ENCODE measurements at places on chromosomes 7 and 10.

- no peak for DNase-seq
These were observed 243.8 kb downstream of the GLI3 start for GRCh38 chr7:41992881-41993867.

GRCh38 chr7:36283711-36284130 lies 105.9 kb upstream of the ANLN start:
- DNase-seq, result peak; percentile 28

DNA sequence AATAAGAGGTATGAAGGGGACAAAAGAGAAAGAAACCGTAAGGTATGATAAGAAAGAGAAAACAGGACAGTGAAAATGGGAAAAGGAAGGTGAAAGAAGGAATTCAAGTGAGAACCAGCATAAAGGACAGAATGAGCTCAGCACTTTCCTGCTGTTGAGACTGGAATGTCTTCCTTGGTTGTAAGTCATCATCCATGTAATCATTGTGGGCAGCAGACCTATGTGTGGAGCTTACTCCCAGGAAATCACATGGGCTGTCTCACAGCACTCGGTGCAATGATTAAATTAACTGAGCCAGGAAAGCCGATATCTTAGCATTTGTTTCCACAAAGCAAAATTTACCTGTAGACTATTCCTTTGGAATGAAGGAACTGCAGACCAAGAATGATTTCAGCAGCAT lies 118.1 kb downstream of the PRKCQ start:
- DNase-seq, result no peak

DNA sequence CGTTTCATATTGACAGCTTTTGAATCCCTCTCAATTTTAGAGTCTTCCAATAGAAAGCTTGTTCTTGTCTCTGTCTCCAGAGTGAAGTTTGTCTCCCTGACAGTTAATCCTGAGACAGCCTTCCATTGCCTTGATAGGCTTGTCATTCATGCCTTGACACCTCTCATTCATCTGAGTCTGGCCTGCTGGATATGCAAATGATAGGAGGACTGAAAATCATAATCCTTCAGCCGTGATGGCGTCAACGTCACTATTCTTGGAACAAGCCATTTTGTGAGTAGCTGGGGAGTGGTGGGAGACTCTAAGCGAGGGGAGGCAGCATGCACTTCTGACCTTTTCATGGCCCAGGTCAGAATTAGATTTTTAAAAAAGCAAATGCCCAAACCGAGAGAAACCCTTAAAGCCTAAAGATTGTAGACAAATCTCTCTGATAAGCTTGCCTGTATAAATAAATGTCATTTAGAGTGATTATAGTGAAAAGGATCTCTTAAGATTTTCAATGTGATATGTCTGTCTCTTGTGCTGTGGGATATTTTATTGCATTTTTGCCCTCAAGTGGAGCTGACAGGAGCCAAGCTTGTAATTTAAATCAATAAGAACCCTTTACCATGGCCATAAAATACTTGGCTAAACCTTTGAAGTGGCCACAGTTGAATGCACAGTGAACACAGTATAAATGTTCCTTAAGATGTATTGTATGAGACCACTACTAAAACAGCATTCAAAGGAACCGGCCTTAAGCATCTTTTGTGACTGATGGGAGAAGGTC lies 148.8 kb downstream of the SNX10 start:
- DNase-seq, result no peak

- no peak for DNase-seq
These were observed 114.2 kb downstream of the TES start for GRCh38 chr7:116324582-116324981.

GRCh38 chr10:61899997-61900828 lies 1.3 kb upstream of the ARID5B start:
- DNase-seq, result peak; percentile 55

- no peak for DNase-seq
These were observed 280.2 kb upstream of the HGF start for GRCh38 chr7:82049891-82050533.

DNA sequence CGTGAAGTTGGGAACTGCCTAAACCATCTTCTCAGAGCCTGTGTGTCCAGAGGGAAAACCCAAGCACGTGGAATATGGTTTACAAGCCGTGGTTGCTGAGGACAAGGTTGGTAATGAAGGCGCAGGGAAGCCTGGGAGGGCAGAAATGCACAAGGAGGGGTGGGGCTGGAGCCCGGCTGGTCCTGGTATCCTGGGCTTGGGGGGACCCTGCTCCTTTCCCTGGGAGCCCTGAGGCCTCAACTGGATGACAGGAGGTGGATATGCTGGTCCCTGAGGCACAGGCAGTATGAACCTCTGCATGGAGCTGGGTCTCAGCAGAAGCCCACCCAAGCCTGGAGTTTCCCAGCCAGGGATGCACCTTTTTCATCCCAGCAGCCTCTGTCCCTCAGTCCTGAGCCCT lies 80.3 kb upstream of the RET start:
- no peak for DNase-seq

- no peak for DNase-seq
These were observed 595.3 kb upstream of the MGMT start for GRCh38 chr10:128871671-128872231.

GRCh38 chr10:96548589-96548988 lies 34.9 kb upstream of the TLL2 start:
- no peak for DNase-seq

DNA sequence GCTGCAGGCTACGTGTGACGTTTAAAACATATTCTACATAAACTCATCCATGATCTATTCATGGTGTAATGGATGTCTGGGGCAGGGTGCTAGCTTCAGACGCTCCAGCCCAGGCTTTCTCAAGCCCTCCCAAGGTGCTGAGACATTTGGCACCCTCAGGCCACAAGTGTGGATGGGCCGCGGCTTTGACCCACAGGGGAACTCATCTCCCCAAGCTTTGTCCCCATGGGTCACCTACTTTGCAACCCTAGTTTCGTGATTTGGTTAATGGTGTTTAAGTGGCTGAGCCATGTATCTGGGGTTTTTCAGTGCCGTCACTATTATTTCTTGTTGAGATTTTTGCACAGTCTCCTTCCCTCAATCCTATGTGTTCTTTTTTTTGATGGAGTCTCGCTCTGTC lies 66.0 kb downstream of the GRK5 start:
- no peak for DNase-seq

- DNase-seq, result no peak
These were observed 55.4 kb downstream of the MICALL2 start for GRCh38 chr7:1403638-1404459.

Measured in CD4-positive, alpha-beta T cell treated with Interleukin-15 for 4 hours (primary cell).